ENCODE measurements at places on chromosomes 11 and 22.

- no peak for DNase-seq
Measured at GRCh38 chr22:18042685-18043084, 18.3 kb upstream of the MICAL3 start.

DNA sequence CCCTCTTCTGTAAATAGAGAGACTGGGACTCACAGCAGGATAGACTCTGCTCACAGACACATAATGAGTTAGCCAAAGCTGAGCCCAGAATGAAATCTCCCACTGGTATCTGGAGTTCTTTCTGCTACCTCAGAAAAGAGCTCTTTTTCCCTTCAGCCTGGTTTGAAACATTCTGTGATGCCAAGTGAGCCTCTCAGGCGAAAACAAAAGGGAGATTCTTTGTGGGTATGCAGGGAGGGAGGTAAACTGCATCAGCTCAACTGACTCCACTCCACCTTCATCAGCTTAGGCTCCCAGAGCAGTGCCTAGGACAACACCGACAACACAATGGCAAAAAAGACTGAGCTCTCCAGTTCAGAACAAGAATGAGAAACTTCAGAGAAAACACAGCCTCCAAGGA lies 55.1 kb upstream of the SCUBE2 start:
- DNase-seq, result no peak

DNA sequence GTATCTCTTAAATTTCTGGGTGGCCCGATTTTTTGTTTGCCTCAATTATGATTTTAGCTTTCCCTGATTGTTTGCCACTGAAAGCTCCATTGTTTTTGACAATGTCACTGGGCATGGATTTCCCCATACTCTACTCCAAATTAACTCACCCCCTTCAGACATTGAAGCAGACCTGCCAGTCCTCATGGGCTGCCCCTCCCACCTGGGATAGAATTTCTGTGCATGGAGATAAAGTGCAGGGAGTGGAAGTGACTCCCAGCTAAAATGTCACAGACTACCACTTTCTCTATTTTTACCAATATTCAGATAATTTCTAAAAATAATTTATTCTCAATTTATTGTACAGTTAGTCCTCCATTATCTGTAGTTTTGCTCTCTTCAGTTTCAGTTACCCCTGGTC lies 79.1 kb upstream of the CLPB start:
- DNase-seq, result no peak

DNA sequence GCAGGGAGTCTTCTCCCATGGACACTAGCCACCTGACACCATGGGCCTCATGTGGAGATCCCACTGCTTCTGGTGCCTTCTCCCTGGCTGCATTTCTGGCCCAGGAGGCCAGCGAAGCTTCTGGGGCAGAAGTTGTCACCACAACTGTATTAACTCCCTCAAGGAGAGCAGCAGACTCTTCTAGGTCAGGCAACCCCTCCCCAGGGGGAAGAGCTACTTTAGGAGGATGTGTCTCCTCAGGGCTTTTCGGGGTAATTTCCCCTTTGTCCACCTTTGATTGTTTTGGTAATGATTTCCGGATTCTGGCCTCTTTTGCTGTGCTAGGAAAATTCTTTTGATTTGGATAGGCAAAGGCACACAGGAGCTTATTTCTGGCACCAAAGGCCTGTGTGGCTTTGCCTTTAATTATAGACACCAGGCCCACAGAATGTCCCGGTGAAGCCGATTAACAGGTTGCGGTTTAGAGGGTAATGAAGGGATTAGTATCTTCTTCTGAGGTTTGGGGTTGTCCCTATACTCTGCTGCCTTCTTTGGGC lies 8.9 kb upstream of the UCP2 start:
- no peak for DNase-seq

DNA sequence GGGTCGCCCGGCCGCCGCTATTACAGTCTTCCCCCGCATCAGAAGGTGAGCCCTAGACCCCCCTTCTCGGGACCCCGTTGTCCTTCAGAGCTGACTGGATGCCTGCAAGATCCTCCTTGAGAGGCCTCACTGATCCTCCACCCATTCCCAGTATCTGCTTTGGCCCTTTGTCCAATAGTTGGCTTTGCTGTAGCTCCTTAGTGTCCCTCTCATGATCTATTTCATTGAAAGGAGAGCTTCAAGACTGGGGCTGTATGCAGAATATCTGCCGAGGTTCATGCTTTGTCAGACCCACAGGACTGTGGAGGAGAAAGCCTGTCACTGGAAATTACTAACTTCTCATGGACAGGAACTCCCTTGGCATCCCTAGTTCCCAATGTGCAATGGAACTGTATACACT lies 499 bp downstream of the DLAT start:
- DNase-seq, result no peak

- DNase-seq, result no peak
Measured at GRCh38 chr11:67119585-67120391, 725 bp downstream of the KDM2A start.

GRCh38 chr22:23001463-23001862 lies 68.9 kb upstream of the GNAZ start:
- no peak for DNase-seq

DNA sequence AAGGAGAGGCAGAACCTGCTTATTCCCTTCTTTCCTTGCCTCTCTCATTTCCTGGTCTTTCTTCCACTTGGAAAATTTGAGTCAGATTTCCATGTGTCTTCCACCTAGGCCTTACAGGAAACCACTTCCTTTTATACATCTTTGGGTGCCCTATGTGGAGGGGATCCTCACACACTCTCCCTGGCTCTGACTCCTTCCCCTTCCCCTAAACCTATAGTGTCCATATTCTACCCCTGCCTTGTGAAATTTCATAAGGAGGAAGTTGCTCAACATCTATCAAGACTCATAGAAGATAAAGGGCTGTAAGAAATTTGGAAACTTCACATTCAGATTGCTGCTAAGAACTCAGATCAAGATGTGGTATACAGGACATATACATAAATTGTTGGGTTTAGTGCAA lies 20.4 kb downstream of the TUG1 start:
- DNase-seq, result no peak

DNA sequence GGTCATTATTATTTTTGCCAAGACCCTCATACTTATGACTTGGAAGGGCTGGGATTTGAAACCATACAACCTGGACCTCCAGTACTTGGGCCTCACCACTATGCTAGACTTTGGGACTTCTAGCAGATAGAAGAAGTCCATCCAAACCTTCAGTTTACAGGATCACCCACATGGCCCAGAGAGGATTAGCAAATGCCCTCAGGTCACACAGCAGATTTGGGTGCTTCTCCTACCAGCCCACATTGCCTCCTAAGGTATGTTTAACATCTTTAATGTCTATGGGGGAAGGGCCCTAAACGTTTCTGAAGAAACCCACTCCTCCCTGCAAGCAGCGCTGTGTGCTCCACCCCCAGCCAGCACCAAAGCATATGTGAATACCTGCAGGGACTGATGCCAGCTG lies 17.5 kb upstream of the GCAT start:
- DNase-seq, result no peak

GRCh38 chr11:1888347-1888753 lies 3.3 kb downstream of the PRR33 start:
- no peak for DNase-seq

GRCh38 chr11:78727816-78728215 lies 153.2 kb upstream of the NARS2 start:
- no peak for DNase-seq

DNA sequence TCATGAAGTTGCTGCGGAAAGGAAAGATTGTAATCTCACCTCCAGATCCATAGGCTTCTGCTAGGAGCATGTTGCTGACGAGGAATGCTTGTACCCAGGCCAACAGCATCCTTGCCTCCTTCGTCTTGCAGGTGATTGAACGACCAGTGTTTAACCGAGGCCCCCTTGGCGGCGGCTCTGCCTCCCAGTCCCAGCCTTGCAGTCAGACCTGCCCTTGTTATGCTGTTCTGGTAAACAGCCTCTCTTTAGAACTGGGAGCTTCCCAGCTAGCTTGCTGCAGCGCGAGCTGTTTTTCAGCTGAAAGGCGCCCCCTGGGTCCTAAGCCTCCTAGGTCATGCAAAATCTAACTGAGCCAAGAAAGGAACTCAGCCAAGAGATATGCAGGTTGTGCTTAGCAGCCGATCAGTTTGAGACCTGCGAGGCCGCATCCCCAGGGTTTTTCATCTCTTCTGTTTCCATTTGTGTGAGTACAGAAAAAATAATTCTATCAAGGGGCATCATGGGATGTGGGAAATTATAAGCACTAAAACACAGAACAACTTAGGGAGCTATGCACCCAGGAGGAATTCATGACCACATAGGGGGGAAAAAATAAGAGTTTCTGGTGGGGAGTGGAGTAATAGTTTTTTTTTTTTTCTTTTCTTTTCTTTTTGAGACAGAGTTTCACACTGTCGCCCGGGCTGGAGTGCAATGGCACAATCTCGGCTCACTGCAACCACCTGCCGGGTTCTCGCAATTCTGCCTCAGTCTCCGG lies at the start of gene PIK3IP1:
Gene PIK3IP1, minus strand, starts transcription at position 253 of the 754 bp plus-strand sequence. Its CDS starts 144 bp downstream, at position 109.
- DNase-seq, result peak; percentile 40

GRCh38 chr22:39150848-39151215 lies 1.6 kb downstream of the CBX7 start:
- DNase-seq, result no peak

- no peak for DNase-seq
Measured at GRCh38 chr11:3615998-3616397, 25.8 kb downstream of the ART5 start.

DNA sequence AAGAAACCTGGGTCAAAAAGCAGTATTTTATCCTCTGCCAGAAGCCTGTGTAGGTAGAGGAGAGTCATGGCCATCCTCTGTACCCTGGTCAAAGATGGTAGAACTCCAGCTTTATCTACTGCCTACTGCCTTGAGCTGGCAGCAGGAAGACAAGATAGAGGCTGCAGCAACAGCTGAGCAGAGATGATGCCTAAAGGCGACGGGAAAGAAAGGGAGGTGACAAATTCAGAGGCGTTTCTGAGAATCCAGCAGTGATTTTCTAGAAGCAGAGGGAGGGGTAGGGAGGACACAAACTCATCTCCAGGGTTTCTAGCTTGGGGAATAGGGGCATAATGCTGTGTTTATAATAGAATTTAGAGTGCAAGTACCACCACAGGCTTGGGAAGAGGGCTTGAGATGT lies 15.5 kb upstream of the C1QTNF4 start:
- no peak for DNase-seq

DNA sequence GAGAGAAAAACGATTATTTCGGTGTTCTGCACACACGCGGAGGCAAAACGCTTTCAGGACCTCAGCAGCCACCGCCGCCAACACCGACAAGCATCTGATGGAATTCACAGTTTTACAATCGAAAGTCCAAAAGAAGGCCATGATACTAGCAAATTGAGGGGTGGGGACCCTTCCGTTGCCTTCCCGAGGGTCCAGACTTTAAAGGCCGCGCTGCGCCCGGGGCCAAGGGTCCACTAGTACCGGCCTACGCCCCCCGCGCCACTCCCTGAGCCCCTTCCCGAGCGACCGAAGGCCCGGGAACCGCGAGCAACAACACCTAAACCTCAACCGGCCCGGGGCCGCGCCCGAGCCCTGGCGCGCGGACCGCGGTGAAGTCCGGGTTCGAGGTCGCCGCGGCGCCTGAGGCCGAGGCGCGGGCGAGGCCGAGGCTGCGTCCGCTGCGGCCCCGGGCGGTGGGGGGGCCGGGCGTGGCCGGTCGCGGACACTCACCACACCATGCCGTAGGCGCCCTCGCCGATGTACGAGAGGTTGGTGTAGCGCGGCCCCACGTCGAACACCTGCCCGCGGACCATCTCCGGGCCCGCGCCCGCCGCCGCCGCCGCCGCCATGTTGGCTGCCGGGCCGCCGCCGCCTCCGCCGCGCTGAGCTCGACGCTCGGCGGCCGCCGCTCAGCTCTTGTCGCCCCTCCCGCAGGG lies 465 bp downstream of the MAPK1 start:
- DNase-seq, result no peak

GRCh38 chr11:128763224-128763623 lies 69.4 kb downstream of the FLI1 start:
- DNase-seq, result no peak

DNA sequence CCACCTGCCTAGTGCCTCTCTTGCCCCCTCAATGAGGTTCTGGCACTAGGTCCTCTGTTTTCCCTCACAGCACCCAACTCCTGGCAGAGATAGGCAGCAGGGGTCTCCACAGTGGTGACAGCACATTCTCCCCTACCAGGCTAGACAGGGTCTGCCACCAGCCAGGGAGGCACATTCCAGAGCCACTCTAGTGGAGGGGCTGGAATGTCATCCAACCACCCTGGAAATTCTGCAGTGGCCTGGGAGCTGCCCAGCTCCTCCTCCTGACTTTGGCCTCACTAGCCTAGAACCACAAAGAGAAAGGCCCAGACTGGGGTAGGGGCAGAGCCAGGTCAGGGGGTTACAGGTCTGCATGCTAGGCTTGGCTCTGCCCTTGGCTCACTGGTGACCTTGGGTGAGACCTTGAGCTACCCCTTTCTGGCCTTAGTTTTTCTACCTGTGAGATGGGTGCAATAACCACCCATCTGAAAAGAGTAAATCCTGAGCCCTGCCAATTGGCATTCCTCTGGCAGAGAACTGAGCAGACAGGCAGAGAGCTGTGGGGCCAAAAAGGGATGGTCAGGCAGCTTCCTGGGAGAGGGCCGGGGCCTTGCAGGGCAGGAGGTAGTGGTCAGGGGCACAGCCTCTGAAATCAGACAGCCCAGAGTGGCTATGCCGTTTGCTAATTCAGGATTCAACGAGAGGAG lies 7.1 kb downstream of the P2RY2 start:
- no peak for DNase-seq

GRCh38 chr11:132357811-132358572 lies 987.6 kb downstream of the NTM start:
- no peak for DNase-seq

- no peak for DNase-seq
Measured at GRCh38 chr11:69866648-69867047, 47.4 kb upstream of the FGF3 start.

DNA sequence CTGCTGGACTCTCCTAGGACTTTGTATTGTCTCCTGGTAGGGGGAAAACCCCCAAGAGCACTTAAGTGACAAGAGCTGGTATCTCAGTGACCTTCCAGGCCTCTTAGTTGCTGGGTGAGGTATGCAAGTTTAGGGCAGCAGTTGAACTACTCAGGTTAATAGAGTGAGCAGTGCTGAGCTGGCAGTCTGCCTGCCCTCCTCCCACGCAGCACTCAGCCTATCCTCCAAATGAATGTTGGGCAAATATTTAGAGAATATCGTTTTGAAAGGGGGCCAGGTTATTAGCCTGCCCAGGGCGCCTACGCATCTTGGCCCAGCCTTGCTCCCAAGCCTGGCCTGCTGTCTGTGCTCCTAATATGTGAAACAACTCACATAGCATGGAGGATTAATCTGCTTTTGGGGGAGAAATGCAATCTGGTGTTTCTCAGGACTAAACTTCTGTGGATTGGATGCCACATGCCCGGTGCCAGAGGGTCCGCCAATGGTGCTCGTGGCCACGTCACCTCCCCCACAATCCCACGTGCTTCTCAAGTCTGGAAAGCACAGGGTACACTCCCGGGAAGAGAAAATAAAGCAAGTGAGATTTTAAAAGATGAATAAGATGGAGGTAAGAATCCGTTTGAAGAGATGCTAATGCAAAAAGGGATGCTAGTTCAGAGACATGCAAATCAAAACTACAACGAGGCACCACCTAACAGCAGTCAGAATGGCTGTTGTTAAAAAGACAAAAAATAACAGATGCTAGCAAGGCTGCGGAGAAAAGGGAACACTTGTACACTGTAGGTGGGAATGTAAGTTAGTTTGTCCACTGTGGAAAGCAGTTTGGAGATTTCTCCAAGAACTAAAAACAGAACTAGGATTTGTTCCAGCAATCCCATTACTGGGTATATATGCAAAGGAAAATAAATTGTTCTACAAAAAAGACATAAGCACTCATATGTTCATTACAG lies 67.7 kb downstream of the SPON1 start:
- DNase-seq, result no peak
